Activated CD4-positive, alpha-beta memory T cell treated with anti-CD3 and anti-CD28 coated beads, Interleukin-2, amount 10 ng/mL, durations not matched to agents 7 days and 5 days (primary cell): ENCODE measurements at places on chromosomes 5 and 9.

DNA sequence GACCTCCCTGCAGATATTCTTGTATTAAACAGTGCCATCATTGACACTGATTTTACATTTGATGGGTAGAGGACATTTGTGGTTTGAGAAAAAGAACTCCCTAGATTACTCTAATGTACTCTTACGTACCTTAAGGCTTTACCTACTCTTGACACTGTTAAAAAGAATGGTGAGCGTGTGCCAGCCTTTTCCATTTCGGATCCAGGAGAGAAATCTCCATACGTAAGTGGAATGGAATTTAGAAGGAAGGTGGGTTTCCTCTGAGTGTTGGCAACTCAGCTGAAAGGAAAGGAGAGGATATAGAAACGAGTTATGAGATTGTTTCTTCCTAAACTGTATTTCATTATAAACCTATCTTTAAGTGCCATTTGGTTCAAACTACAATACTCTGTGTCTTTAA is 40.9 kb downstream of the TNPO1 start:
- peaks cover 25% of the 10 kb centered on the region for H3K4me1 ChIP-seq
- no peaks in the 10 kb centered on the region for H3K27me3 ChIP-seq
- peaks cover 62% of the 10 kb centered on the region for H3K36me3 ChIP-seq
- no peak overlapping the region for H3K4me3 ChIP-seq

DNA sequence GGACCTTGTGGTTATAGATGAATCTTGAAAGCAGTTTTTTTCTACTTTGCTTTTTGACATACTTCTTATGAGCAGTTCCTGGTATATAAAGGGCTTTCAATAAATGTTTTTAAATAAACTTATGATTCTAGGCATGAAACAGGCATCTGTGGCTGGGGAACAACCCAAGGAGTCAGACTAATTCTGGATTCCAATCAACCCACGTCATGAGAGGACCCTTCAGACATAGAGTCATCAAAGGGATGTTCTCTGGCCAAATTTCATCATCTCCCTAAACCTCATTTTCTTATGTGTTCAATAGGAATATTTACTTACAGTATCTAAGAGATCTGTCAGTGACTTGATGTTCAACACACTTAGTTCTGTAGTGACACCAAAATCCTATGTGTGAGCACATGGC is 243.8 kb upstream of the ZNF462 start:
- no peaks in the 10 kb centered on the region for H3K27me3 ChIP-seq
- H3K36me3 ChIP-seq = no peaks in the 10 kb centered on the region
- H3K4me1 ChIP-seq = no peaks in the 10 kb centered on the region

DNA sequence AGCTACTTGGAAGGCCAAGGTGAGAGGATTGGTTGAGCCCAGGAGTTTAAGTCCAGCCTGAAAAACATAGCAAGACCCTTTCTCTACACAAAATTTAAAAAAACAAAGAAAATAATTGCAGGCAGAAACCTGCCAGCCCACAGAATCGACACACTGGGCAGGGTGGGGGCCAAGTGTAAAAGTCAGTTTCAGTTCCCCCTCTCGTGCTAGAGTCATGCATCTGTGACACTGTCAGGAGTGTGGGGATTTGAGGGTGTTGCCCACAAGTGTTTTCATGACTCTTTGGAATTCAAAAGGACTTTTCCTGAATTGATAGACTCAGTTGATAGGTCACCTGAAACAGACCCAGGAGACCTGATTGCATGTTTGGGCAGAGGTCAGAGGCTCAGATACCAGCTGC is 47.6 kb downstream of the PRRC2B start:
- no peak overlapping the region for H3K4me3 ChIP-seq
- no peak overlapping the region for H3K27ac ChIP-seq
- no peak for DNase-seq
- H3K27me3 ChIP-seq = no peaks in the 10 kb centered on the region
- peaks cover 85% of the 10 kb centered on the region for H3K36me3 ChIP-seq

- DNase-seq = peak; percentile 89
- H3K4me3 ChIP-seq = peak overlapping the region; percentile 86
- H3K36me3 ChIP-seq = peaks cover 31% of the 10 kb centered on the region
- peak overlapping the region; percentile 98 for H3K27ac ChIP-seq
- peaks cover 82% of the 10 kb centered on the region for H3K4me1 ChIP-seq
Measured at GRCh38 chr9:112174222-112174964, 704 bp downstream of the SUSD1 start.

- no peak for DNase-seq
- no peak overlapping the region for H3K27ac ChIP-seq
- no peak overlapping the region for H3K4me3 ChIP-seq
- H3K4me1 ChIP-seq = peaks cover 2% of the 10 kb centered on the region
- no peaks in the 10 kb centered on the region for H3K27me3 ChIP-seq
- H3K36me3 ChIP-seq = no peaks in the 10 kb centered on the region
Measured at GRCh38 chr9:125593581-125594222, 113.3 kb downstream of the MAPKAP1 start.

DNA sequence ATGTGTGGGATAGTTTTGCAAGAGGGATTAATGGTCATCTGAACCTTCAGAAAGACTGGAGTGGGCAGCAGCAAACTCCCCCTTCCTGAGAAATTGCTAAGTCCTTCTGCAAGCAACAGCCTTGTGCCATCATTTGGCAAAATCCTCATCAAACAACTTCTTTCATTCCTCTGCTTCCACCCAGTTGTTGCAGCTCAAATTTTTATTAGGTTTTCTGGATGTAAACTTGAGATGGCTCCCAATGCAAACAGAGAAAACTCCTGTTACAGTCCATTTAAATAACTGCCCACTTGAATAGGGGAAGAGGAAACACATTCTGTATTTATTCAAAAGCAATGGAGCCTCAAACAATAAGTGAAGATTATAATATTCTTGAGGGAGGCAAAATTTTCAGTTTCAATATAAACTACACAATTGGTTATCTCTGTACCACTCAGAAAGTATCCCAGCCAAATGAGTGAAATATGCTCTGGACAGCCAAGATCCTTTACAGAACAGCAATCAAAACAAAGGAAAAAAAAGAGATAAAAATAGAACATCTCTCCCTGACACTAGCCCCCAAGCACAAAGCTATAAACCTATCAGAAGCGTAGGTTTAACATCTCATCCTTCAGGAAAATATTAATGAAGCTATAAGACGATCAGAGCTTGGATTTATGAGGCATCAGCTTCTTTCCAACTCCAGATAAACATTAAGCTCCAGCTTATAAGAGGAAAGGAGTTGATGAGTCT is 17.3 kb upstream of the DAP start:
- H3K27me3 ChIP-seq = peaks cover 11% of the 10 kb centered on the region

GRCh38 chr5:125257997-125258396 is 511.6 kb upstream of the ZNF608 start:
- H3K27ac ChIP-seq = no peak overlapping the region
- no peaks in the 10 kb centered on the region for H3K4me1 ChIP-seq
- no peaks in the 10 kb centered on the region for H3K27me3 ChIP-seq
- DNase-seq = no peak

DNA sequence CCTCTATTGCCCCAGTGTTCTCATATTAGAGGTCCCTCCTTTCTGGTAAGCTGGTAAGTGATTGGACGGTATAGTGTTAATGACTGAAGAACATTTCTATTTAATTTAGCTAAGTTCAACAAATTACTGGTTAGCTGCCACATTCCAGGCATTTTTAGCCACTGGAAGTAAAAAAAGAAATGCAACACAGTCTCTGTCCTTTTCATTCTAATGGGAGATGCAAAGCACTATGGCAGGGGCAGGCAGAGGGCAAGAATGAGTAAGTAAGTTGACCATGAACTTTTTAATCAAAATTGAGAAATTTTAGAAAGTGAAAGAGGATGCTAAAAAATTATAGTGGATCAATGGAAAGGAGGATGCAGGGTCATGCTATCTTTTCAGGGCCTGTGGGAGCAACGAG is 137.4 kb downstream of the GPBP1 start:
- H3K27ac ChIP-seq = no peak overlapping the region
- H3K27me3 ChIP-seq = peaks cover 2% of the 10 kb centered on the region
- no peak overlapping the region for H3K4me3 ChIP-seq
- DNase-seq = no peak

DNA sequence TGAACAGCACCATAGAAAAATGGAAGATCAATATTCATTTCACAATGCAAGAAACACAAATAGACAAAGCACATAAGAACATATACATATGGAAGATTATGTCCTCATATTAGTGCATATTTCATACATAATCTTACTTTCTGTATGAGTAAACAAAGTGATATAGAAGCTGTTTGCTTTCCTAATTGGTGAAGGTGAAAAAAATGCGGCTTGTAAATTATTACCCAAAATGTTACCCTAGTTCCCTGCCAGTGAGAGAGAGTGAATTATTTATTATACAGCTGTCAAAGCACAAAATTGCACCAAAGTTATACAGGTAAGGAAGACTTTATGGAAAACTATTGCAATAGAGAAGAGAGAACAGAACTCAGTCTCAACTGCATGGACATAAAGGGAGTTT is 1485.0 kb upstream of the CDH9 start:
- no peak overlapping the region for H3K4me3 ChIP-seq
- no peaks in the 10 kb centered on the region for H3K36me3 ChIP-seq
- no peaks in the 10 kb centered on the region for H3K27me3 ChIP-seq
- no peak overlapping the region for H3K27ac ChIP-seq

GRCh38 chr9:87607859-87608258 is 110.2 kb downstream of the DAPK1 start:
- H3K27ac ChIP-seq = no peak overlapping the region
- peaks cover 2% of the 10 kb centered on the region for H3K4me1 ChIP-seq
- DNase-seq = no peak
- H3K27me3 ChIP-seq = peaks cover 9% of the 10 kb centered on the region
- no peaks in the 10 kb centered on the region for H3K36me3 ChIP-seq

DNA sequence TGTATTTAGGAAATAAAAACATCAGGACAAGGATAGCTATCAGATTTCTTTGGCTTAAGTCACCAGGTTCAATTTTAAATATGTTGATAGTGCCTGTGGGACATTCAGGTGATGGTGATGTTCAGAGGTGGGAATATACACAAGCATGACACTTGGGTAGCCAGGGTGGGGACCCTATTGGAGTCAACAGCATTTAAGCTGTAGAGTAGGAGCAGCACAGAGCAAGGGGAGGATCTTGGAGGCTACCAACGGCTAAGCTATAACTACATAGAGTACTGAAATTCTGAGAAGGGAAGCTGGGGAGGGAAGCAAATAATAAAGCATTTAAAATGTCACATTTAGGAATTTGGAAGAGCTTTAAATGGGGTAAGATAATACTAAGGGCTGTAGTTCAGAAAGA is 177.7 kb downstream of the CPLANE1 start:
- H3K27ac ChIP-seq = no peak overlapping the region
- DNase-seq = no peak
- H3K27me3 ChIP-seq = peaks cover 2% of the 10 kb centered on the region
- peaks cover 3% of the 10 kb centered on the region for H3K36me3 ChIP-seq

- no peak overlapping the region for H3K4me3 ChIP-seq
- no peak overlapping the region for H3K27ac ChIP-seq
- no peak for DNase-seq
- H3K36me3 ChIP-seq = no peaks in the 10 kb centered on the region
- H3K4me1 ChIP-seq = no peaks in the 10 kb centered on the region
- H3K27me3 ChIP-seq = no peaks in the 10 kb centered on the region
Measured at GRCh38 chr5:171442287-171443042, 23.0 kb downstream of the FGF18 start.

DNA sequence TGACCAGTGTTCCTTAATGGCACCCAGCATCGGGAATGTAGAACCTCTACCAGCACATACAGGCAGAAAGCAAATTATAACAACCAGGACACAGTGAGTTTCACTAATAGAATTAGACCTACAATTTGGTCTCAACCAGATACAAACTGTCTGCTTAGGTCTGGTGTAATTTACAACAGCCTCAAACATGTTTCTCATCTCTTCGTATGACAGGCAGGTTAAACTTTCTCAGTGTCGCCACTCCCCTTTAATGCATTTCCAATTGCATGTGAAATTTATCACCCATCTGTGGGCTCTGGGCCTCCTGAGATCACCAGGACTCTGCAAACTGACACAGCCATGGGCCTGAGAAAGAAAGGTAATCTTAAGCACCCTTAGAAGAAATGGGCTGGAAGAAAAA is 218.7 kb downstream of the DCP2 start:
- no peaks in the 10 kb centered on the region for H3K4me1 ChIP-seq
- H3K4me3 ChIP-seq = no peak overlapping the region
- no peaks in the 10 kb centered on the region for H3K27me3 ChIP-seq
- no peaks in the 10 kb centered on the region for H3K36me3 ChIP-seq

- no peak overlapping the region for H3K4me3 ChIP-seq
- no peak overlapping the region for H3K27ac ChIP-seq
- H3K36me3 ChIP-seq = peaks cover 47% of the 10 kb centered on the region
- no peak for DNase-seq
Measured at GRCh38 chr9:37156781-37157356, 36.5 kb downstream of the ZCCHC7 start.

DNA sequence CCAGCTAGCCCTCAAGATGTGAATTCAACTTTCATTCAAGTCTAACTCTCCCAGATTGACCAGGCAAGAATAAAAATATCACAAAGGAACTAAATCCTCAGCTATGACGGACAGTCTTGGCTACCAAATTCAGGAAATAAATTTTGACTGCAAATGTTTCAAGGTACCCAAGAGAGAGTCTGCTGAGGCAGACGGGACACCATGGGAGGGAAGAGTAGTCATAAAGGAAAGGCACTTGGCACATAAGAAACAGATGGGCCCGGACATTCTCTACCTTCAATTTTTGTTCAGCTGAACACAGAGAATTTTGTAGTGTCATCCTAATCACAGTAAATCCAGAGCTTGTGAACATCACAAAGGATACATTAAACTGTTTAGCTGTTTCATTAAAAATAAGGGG is 390.0 kb downstream of the DTWD2 start:
- H3K27me3 ChIP-seq = no peaks in the 10 kb centered on the region
- no peak overlapping the region for H3K4me3 ChIP-seq
- no peaks in the 10 kb centered on the region for H3K36me3 ChIP-seq
- no peak overlapping the region for H3K27ac ChIP-seq

DNA sequence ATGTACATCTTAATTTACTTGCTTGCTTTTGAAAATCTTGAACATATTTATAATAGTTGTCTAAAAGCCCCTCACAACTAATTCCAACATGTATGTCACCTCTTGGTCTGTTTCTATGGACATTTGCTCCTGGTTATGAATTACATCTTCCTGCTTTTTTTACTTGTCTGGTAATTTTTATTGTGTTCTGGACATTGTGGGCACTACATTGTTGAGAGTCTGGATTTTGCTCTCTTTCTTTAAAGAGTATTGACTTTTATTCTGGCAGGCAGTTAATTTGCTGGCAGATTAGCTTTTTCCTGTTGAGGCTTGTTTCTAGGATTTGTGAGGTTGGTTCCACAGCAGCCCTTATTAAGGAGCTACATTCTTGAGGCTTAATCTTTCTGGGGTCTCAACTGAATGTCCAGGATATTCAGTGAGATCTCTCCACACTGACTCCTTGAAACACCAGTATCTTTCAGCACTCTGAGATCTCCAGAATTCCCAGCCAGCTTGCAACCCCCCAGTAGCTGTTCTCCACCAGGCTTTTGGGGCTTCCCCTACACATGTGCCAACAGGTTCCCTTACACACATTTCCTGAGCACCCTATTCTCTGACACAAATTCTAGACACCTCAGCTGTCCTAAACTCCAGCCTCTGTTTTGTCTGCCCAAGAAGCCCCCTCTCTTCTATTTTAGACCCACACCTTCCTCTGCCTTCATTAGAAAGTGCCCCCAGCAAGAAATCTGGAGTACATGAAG is 27.4 kb downstream of the KIAA1191 start:
- no peak overlapping the region for H3K27ac ChIP-seq
- no peaks in the 10 kb centered on the region for H3K4me1 ChIP-seq
- no peak overlapping the region for H3K4me3 ChIP-seq
- H3K36me3 ChIP-seq = peaks cover 31% of the 10 kb centered on the region
- no peaks in the 10 kb centered on the region for H3K27me3 ChIP-seq

- DNase-seq = no peak
- no peak overlapping the region for H3K4me3 ChIP-seq
- no peaks in the 10 kb centered on the region for H3K36me3 ChIP-seq
- no peak overlapping the region for H3K27ac ChIP-seq
Measured at GRCh38 chr9:12060811-12061210, 632.4 kb upstream of the TYRP1 start.
